Posterior vena cava (tissue), 2 donors: ENCODE measurements at places on chromosomes 6 and 20. TPM values are rescaled to one million over a fixed set of nuclear protein-coding genes. Genes with fewer than 3 reads are reported as not detected.

DNA sequence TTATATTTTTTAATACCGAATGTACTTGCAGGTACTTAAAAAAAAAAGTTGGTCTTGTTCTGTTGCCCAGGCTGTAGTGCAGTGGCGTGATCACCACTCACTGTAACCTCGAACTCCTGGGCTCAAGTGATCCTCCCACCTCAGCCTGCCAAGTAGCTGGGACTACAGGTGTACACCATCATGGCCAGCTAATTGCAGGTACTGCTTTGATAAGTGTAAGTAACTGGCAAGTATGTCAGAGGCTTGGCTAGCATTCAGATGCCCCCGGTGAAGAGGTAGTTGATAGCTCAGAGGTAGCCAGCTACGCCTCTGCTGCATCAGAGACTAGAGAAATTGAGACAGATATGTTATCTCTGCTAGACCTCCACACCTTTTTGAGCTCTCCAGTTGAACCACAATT is 40.5 kb downstream of the BTBD9 start:
- no peak for DNase-seq

POU5F1 gene
- not detected for total RNA-seq

GRCh38 chr6:73903155-73903554 is 207.2 kb downstream of the CD109 start:
- peak; percentile 78 for DNase-seq

GRCh38 chr20:38249536-38250310 is 10.8 kb downstream of the KIAA1755 start:
- DNase-seq = no peak

GRCh38 chr6:113995634-113996033 is 24.7 kb upstream of the HDAC2 start:
- no peak for DNase-seq

BFSP1 gene
- total RNA-seq = 0.67 TPM

GRCh38 chr6:148166339-148166968 is 176.2 kb upstream of the SASH1 start:
- DNase-seq = no peak

DNA sequence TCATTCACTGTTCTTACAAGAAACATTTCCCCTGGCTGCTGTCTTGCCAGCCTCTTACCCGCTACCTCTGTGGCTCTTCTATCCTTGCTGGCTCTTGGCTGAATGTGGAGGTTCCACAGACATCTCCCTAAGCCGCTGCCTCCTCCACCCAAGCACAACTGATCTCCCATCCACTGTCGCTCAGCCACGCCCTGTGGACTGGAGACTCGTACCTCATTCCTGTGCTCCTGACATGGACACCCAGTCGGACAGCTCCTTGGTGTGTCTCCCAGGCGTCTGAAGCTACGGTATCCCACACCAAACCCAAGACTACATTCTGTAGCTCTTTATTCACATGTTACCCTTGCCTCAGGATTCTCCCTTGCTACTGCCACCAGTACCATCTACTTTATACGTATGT is 19.3 kb downstream of the RAE1 start:
- DNase-seq = no peak

DNA sequence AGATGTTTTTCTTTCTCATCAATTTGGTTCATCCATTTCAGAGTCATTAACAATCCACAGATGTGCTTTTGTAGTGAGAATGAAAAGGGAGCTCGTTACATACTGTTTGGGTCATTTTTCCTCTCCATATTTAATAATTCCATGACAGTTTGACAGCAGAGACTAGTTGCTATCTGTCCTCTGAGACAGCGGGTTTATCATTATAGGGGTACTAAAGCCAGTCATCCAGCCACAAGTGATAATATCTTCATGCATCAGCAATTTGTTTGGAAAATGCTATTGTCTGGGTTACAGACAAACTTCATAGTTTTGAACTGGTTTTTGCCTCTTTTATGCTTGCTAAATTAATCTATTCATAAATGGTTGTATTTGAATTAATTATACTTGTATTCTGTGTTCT is 350.6 kb upstream of the FLRT3 start:
- DNase-seq = no peak

LGSN gene
- not detected for total RNA-seq

- DNase-seq = no peak
Observed at GRCh38 chr20:25566821-25567220, 18.5 kb downstream of the NINL start.

- no peak for DNase-seq
Observed at GRCh38 chr6:14060971-14061370, 56.6 kb upstream of the CD83 start.

TRDN gene
- 10.3 TPM for total RNA-seq

DNA sequence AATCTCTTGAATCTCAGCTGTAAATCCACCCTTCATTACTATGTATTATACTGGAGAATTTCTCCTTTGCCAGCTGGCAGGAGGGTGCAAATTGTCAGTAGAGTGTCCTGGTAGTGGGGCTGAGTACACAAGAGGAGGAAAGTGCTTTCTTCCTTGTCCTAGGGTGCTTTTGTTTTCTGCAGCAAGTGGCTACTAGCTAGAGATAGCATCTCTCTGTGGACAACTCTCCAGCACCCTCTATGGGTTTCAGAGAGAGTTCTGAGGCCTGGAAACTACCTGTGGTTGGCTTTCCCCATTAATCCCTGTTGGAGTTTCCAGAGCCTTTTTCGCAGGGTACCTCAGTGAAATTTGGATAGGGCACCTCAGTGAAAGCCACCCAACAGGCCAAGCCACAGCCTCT is 422.5 kb upstream of the RGS17 start:
- DNase-seq = no peak

ZDHHC14 gene
- total RNA-seq = 14.8 TPM

GRCh38 chr6:31351401-31352309 is 5.3 kb downstream of the HLA-B start:
- DNase-seq = no peak

- peak; percentile 83 for DNase-seq
Observed at GRCh38 chr20:62064770-62065673, 659 bp downstream of the TAF4 start.

- no peak for DNase-seq
Observed at GRCh38 chr6:4615231-4615630, 161.0 kb upstream of the CDYL start.

DNA sequence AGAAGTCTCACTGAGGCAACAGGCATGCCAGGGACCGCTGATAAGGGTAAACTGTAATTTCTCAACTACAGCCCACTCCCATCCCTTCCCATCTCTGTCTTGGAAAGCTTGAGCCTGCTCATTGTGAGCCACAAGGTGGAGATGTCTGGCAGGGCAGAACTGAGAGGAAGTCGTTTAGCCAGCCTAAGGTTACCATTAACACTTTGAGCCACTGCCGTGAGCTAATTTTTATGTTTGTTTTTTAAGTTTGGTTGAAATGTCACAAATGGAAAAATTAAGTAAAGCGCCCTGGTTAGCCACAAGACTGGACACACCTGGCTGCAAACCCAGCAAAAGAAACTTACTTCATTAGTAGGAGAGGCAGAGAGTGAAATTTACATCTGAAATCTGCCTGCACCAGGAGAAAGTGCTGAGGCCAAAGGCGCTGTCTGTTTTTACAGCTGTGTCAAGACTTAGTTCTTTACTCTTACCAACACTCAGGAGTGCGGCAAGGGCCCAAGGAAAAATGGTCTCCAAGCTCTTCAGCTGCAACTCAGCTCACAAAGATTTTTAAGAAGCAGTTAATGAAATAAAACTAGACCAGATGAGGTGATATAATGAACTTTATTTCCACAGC is 50.0 kb upstream of the FAM83C start:
- DNase-seq = no peak

ALDH8A1 gene
- 1.1 TPM for total RNA-seq
